Mesendoderm (in vitro differentiated cells): ENCODE measurements at places on chromosomes 5 and 9.

DNA sequence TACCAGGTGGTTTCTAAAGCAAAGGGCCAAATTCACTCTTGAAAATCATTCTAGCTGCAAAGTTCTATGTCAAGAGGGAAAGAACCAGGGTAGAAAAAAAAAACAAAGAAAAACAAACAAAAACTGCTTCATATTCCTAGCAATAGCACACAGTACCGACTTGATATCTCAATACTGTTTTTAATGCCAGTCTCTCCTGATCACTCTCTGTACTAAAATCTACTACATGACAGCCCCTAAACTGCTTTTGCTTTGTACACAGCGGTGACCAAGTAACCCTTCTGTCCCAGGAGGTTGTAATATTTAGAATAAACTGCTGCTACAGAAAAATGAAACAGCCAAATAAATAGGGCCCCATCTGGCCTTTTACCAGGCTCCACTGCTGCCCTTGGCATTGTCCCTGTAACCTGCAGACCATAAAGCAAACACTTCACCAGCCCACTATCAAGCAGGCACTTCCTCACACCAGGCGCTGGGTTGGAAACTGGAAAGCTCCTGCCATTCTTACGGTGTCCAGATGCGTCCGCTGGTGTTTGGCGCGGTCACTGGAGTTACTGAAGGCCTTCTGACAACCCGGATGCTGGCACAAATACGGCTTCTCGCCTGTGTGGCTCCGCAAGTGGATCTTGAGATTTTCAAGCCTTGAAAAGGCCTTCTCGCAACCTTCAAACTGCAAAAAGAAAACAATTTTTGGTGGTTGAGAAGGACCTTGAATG is 363.2 kb downstream of the GLIS3 start:
- H3K36me3 ChIP-seq, result no peaks in the 10 kb centered on the region
- no peak overlapping the region for H3K27ac ChIP-seq
- no peak for DNase-seq
- no peaks in the 10 kb centered on the region for H3K27me3 ChIP-seq
- H3K4me1 ChIP-seq, result no peaks in the 10 kb centered on the region

DNA sequence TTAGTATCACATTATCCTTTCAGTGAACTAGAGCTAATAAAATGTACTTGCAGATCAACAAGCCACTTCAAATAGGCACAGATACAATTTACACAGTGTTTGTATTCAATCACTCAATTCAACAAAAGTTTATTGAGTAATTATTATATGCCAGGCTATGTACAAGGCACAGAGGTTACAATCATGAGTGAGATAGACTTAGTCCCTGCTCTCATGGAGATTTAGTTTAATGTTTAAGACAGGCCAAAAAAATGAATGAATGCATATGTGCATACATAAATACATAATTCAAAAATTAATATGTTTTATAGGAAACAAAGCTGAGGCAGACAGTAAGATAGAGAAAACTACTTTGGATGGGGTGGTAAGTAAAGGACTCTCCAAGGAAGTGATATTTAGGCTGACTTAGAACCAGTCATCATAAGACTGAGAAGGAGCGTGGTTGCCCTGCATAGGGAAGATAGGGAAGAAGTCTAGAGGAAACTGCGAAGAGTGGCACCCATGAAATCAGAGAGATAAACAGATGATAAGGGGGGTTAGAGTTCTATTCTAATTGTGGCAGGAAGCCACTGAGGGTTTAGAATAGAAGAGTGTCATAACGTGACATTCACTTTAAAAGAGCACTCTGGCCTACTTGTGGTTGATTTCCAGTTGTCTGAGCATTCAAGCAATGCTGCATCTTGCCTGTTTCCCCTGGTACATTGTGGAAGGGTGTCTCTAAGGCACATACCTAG is 49.7 kb upstream of the GRAMD2B start:
- no peaks in the 10 kb centered on the region for H3K36me3 ChIP-seq
- H3K4me3 ChIP-seq, result no peak overlapping the region
- no peak for DNase-seq
- H3K27ac ChIP-seq, result no peak overlapping the region
- H3K27me3 ChIP-seq, result no peaks in the 10 kb centered on the region
- peaks cover 4% of the 10 kb centered on the region for H3K4me1 ChIP-seq

DNA sequence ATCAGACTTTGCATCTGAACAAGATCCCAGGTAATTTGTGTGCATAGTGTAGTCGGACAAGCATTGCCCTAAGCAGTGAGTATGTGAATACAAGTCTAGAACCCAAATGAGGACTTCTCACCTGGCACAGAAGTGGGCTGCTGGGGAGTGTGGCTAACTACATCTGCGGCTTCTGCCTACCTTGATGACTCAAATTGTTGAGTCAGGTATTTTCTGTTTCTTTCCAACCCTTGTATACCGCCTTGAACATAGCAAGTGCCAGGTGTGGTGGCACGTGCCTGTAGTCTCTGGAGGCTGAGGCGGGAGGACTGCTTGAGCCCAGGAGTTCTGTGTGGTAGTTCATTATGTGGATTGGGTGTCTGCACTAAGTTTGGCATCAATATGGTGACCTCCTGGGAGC is 7.9 kb upstream of the JADE2 start:
- H3K27me3 ChIP-seq, result no peaks in the 10 kb centered on the region
- peaks cover under 1% of the 10 kb centered on the region for H3K4me1 ChIP-seq
- H3K27ac ChIP-seq, result no peak overlapping the region
- H3K36me3 ChIP-seq, result no peaks in the 10 kb centered on the region
- no peak for DNase-seq
- H3K4me3 ChIP-seq, result no peak overlapping the region

GRCh38 chr9:84062538-84062937 is 81.9 kb downstream of the RMI1 start:
- no peaks in the 10 kb centered on the region for H3K4me1 ChIP-seq
- no peak overlapping the region for H3K4me3 ChIP-seq
- no peak overlapping the region for H3K27ac ChIP-seq
- H3K27me3 ChIP-seq, result no peaks in the 10 kb centered on the region
- H3K36me3 ChIP-seq, result no peaks in the 10 kb centered on the region

- no peaks in the 10 kb centered on the region for H3K36me3 ChIP-seq
- no peaks in the 10 kb centered on the region for H3K27me3 ChIP-seq
- no peaks in the 10 kb centered on the region for H3K4me1 ChIP-seq
- H3K4me3 ChIP-seq, result no peak overlapping the region
- no peak overlapping the region for H3K27ac ChIP-seq
Observed at GRCh38 chr9:90948156-90948555, 146.5 kb downstream of the SYK start.

DNA sequence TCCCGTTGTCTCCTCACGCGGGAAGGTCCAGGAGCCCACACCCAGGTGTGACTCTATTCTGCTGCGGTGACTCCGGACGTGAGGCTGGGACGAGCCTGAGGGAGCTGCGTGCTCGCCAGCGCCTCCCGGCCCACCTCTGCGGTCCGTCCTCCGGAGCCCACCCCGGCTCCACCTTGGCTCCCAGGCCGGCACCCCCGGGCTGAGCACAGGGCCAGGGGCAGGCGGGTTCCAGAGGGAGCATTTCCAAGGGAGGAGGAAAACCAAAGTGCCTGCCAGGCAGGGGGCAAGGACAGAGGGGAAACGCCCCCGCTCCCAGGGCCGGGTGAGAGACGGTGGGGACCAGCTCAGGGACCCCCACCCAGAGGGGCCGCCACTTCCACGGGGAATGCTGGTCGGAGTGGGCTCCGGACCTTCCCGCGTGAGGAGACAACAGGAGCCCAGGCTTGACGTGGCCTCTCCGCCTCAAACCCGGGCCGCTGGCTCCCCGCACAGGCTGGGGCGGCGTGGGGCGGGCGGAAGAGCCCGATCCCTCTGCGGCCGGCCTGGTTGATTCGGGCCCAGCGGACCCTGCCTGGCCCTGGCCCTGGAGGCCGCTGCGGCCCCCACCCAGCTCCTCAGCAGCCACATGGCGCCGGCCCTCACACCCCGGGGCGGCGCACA is 26.0 kb downstream of the IRX4 start:
- H3K4me3 ChIP-seq, result no peak overlapping the region
- peaks cover 4% of the 10 kb centered on the region for H3K27me3 ChIP-seq
- no peaks in the 10 kb centered on the region for H3K4me1 ChIP-seq
- no peaks in the 10 kb centered on the region for H3K36me3 ChIP-seq

DNA sequence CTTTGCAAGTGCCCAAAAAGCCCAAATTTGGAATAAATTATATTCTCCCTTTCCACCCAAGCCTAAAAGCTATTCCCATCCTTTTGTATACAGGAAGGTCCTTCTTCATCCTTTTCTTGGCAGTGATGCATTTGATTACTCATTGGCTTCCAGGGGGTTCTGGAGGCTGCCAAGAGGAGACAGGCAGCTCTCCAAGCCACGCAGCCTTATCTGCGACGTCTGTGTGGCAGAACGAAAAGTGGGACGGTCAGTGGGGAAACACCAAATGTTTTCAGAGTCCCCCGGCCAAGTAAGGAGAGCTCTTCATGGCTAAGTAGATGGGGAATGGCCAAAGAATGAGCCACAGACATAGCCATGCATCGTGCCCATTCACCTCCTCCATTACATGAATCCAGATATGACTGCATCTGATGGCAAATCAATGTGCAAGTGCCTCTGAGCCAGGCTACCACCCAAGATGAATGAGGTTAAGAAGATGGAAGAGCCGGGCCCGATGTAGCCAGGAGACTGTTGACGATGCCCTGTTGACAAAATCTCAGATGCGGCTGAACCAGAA is 12.1 kb downstream of the ADAM19 start:
- peaks cover 22% of the 10 kb centered on the region for H3K36me3 ChIP-seq
- no peak overlapping the region for H3K4me3 ChIP-seq
- no peaks in the 10 kb centered on the region for H3K27me3 ChIP-seq
- H3K27ac ChIP-seq, result no peak overlapping the region

GRCh38 chr9:109861499-109861898 is 81.5 kb downstream of the PALM2AKAP2 start:
- H3K27me3 ChIP-seq, result no peaks in the 10 kb centered on the region
- no peak overlapping the region for H3K4me3 ChIP-seq
- DNase-seq, result no peak

DNA sequence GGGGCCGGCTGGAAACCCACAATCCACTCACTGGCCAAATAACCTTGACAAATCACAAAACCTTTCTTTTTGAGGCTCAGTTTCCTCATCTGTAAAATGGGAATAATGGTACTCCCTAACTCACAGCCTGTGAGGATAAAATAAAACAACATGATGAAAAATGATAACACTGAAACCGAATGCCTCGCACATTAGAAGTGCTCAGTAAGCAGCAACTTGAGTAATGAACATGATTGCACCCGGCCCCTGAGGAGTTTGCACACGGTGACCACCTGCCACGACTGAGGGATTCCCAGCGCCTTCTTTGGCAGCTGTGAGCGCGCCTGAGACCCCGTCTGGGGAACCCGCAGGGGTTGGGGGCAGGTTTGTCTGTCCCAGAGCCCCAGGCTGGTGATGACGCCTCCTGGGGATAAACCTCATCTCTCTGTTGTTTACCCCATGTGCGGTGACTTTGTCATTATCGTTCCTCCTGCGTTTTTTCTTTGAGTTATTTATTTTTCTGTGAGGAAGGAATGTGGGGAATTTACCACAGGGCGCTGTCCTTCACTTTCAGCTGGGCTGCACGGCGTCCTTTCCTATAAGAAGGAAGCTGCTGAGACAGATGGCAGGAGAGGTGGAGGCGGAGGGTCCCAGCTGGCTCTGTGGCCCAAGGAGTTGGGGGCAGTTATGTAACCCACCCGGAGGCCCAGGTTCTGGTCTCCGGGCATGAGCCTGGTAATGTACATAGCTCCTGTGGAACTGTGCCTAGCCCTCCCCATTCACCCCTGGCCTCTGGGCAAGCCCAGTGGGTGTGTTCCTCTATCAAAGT is 3.0 kb upstream of the SYNPO start:
- H3K4me3 ChIP-seq, result no peak overlapping the region
- peak overlapping the region; percentile 15 for H3K27ac ChIP-seq
- H3K4me1 ChIP-seq, result peaks cover 8% of the 10 kb centered on the region
- DNase-seq, result peak; percentile 86
- H3K36me3 ChIP-seq, result no peaks in the 10 kb centered on the region

DNA sequence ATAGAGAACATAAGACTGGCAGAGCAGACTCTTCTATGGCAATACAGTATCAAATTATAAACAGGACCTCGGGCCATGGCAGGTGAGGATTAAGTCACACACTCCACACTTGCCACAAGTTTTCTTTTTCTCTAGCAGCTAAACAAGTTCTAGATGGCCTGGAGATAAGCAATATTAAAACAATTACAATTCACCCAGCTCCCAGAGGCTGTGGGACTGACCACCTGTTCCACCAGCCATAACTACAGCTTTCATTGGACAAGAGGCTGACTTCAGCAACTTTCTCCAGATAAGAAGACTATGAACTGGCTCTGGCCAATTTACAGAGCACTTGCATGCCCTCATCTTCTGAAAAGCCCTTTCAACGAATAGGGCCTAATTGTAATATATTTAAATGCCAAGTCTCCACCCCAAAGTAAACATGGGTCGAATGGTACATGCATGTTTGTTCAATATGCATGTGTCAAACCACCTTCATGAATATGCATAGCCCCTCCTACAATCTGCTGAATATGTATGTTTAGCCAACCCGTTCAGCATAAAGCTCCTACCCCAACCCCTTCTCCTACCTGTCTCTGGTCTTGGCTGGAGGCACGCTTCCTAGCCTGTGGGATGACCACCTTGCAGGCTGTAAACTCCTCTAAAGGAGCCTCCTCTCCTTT is 6.1 kb upstream of the CFAP157 start:
- H3K36me3 ChIP-seq, result no peaks in the 10 kb centered on the region
- H3K27ac ChIP-seq, result no peak overlapping the region
- H3K27me3 ChIP-seq, result no peaks in the 10 kb centered on the region
- DNase-seq, result no peak
- no peak overlapping the region for H3K4me3 ChIP-seq

DNA sequence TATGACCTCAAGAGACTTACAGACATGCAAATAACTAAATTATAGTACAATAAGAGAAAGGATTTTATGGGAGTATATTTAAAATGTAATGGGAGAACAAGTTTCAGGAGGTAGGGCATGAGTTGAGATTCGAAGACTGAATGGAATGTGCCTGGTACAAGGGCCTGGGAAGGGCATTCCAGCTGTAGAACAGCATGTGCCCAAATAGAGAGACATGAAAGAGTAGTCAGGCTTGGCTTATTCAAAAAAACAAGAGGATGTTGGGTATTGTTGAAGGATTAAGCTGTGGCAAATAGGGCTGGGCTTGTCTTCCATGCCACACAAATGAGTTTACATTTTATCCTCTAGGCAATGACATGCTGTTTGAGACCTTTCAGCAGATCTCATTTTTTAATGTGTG is 86.9 kb downstream of the FOCAD start:
- DNase-seq, result no peak
- peaks cover 3% of the 10 kb centered on the region for H3K27me3 ChIP-seq
- no peak overlapping the region for H3K27ac ChIP-seq

DNA sequence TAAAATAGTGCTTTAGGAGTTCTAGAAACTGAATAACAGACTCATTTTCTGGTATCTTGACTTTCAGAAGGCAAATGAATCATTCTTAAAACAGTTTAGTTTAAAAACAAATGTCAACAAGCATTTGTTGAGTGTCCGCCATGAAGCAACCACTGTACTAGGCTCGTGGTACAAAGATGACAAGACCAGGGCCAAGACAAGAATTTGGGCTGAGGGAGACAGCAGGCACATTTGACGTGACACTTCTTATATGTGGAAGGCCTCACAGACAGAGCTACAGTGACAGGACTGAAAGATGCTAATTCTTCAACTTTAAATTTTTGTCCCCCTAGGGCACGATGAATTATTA is 14.4 kb upstream of the ZNF131 start:
- H3K4me3 ChIP-seq, result no peak overlapping the region
- no peaks in the 10 kb centered on the region for H3K27me3 ChIP-seq
- no peak overlapping the region for H3K27ac ChIP-seq
- no peaks in the 10 kb centered on the region for H3K36me3 ChIP-seq
- DNase-seq, result no peak
